ENCODE measurements at places on chromosomes 12 and 14.

- DNase-seq: no peak
Measured at GRCh38 chr14:104203071-104203425, 64.7 kb downstream of the KIF26A start.

DNA sequence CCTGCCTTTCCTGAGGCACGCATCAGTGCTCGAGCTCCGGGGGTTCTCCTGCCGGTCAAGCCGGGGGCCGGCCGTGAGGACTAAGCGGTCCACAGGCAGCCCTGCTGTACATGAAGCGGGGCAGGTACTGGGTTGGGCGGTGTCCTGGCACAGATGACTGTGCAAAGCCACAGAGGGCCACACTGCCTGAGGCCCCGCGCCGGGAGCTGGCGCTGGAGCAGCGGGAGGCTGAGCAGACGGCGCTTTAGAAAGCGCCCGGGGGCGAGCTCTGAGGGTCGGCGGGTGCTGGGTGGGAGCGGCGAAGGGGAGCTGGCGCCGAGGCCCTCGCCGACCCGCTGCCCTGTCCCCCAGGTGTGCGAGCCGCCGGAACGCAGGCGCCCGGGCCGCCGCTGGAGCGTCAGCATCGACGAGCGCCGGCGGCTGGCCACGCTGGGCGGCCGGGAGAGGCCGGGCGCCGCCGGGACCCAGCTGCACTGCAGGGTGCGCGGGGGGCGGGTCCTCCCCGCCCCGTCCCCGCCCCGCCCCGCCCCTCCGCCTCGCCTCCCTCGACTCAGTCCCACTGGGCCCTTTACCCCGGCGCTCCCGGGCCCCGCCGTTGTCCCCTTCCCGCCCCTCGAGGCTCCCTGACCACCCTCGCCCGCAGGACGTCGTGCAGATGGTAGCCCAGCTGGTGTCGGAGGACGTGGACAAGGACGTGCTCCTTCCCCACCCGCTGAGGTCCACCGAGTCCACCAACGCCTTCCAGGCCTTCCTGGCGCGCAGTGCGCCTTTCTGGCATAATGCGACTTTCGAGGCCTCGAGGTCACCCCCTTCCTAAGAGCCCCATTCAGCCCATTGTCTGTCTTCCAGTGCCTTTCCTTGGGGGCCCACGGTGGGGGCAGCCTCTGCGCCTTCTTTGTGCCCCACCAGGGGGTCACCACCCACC, 8.3 kb upstream of the MTA1 start:
- DNase-seq: peak; percentile 14

DNA sequence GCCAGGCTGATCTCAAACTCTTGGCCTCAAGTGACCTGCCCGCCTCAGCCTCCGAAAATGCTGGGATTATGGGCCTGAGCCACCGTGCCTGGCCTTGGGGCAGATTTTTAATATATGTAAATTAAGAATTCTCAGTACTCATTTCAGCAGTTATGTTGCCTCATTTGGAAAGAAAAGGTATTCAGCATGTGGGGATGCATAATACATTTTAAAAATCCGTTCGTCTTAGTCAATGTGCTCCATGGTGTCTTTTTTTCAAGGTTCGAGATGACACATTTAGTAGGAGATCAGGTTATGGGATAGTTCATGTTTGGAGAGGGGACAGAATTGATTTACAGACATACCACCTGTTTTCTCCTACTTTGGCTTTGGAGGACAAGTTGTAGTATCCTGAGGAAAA, 10.2 kb downstream of the SYNE2 start:
- no peak for DNase-seq

DNA sequence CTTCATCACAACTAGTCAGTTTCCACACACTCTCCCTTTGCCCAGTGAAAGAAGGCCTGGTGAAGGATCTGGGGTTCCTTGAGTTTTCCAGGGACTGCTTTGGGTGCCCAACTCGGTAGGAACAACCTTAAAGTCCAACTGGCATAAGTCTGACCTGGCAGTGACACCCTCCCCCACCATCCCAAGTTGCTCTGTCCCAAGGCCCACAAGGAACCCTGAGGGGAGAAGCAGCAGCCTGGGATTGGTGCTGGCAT, 1.6 kb downstream of the KMT2D start:
- DNase-seq: no peak

DNA sequence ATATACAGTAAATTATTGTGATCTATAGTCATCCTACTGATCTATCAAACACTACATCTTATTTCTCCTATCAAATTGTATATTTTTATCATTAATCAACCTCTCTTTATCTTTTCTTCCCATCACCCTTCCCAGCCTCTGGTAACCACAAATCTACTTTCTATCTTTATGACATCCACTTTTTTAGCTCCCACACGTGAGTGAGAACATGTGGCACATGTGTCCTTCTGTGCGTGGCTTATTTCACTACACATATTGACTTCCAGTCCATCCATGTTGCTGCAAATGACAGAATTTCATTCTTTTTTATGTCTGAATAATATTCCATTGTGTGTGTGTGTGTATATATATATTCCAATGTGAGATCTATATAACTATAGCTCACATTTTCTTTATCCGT, 67.8 kb upstream of the TBX5 start:
- DNase-seq: no peak

GRCh38 chr12:27864521-27864920, 84.5 kb upstream of the MANSC4 start:
- no peak for DNase-seq

- no peak for DNase-seq
Measured at GRCh38 chr12:17097674-17098073, 491.7 kb upstream of the LMO3 start.

GRCh38 chr14:42470427-42470719, 863.7 kb downstream of the LRFN5 start:
- no peak for DNase-seq

DNA sequence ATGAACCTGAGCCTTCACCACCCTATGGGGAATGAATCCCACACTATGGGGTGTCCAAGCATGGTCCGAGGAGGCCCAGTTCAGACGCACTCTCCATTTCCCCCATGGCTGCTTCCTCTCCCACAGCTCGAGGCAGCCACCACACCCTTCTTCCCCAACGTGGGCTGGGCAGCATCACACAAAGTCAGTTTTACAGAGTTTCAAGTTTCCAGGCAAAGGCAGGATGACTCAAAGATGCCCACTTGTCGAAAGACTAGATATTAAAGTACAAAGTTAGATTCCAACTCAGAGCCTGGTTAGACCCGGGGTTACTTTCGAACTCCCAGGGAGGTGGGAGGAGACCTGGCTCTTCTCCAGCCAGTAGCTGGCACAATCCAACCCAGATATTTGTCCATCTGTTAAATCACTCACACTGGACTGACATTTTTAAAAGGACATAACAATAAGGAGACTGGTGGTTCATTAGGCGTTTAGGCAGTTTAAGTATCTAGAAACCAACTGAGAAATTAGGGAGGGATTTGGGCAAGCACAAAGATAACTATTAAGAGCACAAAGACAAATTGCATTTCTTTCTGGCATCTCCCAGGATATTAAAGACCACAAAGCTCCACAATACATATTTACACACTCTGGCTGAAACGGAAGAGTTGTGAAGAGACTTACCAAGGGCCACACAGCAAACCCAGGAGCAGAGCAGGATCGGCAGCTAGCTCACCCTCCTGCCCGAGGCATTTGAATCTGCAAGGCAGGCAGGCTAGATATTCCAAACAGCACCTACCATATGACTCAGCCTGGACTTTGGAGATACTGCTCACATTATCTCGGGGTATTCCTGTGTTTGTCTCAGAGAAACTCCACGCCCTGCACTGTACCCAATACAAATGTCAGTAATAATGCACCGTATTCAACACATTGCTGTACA, 34.8 kb downstream of the TMCC3 start:
- no peak for DNase-seq
